ENCODE measurements at places on chromosomes 7 and 10.

- no peak for DNase-seq
Measured at GRCh38 chr10:37704566-37704965, 152.8 kb downstream of the ZNF248 start.

GRCh38 chr7:158482480-158482879 lies 105.1 kb downstream of the PTPRN2 start:
- DNase-seq: no peak

DNA sequence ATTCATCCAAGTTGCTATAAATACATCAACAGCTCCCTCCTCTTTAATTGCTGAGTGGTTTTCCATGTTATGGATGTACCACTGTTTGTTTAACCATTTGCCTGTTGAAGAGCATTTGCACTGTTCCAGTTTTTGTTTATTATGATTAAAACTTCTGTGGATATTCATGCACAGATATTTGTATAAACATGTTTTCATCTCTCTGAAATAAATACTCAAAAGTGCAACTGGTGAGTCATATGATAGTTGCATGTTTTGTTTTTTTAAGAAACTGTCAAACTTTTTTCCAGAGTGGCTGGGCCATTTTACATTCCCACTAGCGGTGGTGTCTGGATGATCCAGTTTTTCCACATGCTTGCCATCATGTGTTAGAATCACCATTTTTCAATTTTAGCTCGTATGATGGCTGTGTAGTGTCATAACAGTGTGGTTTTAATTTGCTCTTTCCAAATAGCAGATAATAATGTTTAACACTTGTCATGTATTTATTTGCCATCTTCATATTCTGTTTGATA lies 33.6 kb downstream of the MEOX2 start:
- DNase-seq: no peak

DNA sequence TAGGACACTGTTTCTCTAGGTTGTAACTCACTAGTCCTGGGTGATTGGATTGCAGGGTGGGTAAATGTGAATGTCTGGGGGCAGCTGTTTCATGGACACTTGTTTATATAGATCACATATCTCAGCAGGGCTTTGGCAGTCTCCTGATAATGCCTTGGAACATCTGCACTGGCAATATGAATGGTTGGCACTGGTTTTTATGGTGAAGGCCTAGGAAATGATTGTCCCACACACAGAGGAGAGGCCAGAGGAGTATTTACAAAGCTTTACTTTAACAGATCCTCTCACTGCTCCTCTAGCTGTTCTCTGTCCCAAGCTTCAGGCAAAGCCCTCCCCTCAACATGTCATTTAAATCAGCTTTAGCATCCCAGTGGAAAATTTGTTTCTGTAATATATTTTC lies 171.3 kb upstream of the STEAP4 start:
- DNase-seq: no peak

DNA sequence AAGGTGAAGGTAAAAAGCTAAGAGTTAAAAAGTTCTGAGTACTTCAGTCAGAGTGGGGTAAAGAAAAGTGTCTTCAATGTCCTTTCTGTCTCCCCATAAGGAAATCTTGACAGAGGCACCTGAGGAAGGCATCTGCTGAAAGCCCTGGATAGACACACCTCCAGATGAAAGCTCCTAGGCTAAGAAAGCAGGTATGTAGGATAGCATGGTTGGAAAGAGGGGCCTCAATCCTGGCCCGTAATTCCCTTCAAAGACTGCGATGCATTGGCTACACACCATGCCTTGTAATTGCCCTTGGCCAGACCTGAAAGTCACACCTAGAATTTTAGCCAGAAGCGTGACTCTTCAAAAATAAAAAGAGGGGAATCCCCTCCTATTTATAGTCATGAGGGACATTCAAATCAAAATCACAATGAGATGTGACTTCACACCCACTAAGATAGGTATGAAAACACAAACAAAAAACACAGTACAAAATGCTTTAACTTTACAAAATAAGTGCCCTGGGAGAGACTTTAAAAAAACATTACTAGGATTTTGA lies 809.7 kb downstream of the IPMK start:
- no peak for DNase-seq

DNA sequence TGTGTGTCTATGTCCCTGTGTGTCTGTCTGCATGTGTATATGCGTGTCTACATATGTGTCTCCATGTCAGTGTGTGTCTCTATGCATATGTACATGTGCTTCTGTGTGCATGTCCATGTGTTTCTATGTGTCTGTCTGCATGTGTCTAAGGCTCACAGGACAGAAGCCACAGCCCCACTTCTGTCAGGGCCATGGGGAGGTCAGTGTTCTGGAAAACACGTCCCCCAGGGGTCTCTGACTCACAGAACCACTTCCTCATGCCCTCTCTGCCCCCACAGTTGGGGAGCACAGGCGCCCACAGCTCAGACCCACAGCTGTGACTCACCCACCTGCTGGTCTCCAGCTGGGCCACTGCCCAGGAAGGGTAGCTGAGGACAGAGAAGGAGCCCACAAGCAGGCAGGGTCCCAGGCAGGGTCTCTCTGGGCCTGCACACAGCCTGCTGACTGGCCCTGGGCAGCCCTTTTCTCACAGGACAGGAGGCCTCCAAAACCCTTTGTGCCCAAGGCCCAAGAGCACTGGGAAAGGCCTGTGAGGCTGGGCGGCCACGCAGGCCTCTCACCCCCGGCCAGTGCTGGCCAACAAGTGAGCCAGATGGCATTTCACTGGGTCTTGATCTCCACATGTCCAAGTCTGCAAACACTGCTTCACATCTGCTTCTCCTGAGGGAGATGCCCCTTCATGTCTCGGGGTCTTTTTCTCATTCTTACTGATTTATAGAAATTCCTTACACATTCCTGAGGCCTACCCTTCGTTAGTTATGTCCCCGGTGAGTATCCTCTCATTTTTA lies 102.9 kb upstream of the FAM20C start:
- no peak for DNase-seq

GRCh38 chr7:56040730-56041129 lies 10.5 kb downstream of the PSPH start:
- DNase-seq: no peak

DNA sequence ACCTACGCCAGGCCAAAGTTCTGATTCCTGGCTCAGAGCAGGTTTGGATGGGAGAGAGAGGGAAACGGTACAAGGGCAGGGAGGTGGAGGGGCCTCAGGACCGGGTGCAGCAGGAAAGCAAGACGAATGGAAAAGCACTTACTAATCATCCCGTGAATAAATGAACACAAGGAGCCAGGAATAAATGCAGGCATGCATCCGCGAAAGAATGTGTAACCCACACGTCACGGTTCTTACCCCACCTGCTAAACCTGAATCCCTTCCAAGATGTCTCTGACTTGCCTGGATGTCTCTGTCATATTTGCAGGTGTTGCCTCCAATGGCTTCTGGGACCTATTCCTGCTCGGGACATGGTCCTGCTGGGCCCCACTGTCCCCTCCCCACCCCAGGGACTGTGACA lies 335.2 kb upstream of the RNF32 start:
- DNase-seq: no peak

- no peak for DNase-seq
Measured at GRCh38 chr7:44959433-44959951, 19.3 kb downstream of the MYO1G start.

DNA sequence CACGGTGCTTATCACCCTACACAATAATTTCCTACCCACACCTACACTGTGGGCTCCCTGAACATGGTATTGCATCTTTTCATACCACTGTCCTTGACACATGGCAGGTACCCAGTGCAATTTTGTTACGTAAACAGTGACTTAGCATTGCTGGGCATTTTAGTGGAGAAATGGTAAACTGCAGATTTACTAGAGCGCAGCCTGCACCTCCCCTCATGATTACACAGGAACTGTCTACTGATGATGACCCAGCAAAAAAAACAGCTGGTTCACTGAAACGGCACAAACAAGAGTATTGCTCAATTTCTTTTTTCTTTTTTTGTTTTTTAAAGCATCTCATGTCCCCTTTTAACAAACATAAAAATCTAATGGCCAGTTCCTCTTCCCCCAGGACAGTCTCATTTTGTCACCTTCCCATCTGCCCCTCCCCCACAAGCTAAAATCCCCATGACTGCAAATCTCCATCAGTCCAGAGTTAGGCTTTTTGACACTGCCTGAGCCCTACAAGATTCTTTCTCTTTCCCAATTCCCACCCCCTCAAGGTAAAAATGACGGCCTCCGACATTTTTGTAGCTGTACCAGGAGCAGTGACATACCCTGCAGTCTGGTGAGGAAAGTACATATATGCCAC lies 2.8 kb downstream of the ZNF746 start:
- no peak for DNase-seq

- no peak for DNase-seq
Measured at GRCh38 chr7:115679976-115680375, 350.6 kb downstream of the TFEC start.

DNA sequence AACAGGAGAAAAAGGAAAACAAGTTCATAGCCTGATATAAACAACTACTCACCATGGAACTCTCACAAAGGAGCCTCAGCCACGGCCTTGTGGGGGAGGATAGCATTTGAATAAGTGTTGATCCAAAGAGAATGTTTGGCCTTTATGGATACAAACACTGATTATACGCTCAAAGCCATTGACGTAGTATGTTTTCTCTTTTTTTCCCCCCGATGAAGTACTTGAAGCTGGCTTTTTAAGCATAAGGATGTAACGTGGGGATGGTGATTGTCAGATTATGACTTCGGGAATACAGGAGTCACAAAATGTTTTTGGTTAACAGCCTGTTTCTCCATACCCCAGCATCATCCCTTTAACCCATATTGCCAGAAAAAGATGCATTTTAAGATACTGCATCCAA lies 39.8 kb downstream of the CELF2 start:
- DNase-seq: no peak
